Tibial nerve (tissue), 4 donors: ENCODE measurements at places on chromosomes 4 and X. TPM values are rescaled to one million over a fixed set of nuclear protein-coding genes. Genes with fewer than 3 reads are reported as not detected.

The SUV39H1 gene
- 6.1 TPM for total RNA-seq

The GUCY1B1 gene
- total RNA-seq: 11.7 TPM

The TEX13C gene
- total RNA-seq: not detected

The NHSL2 gene
- 23.6 TPM for total RNA-seq

The FMR1NB gene
- not detected for total RNA-seq

The FAM236B gene
- not detected for total RNA-seq

The GLUD2 gene
- total RNA-seq: 4.8 TPM

The STATH gene
- total RNA-seq: not detected
